Natural killer cell treated with Interleukin-12 subunit alpha and Interleukin-12 subunit beta and Interleukin-15 and Interleukin-18, amount 100 ng/mL, for 72 hours (primary cell): ENCODE measurements at places on chromosomes 13 and 19.

- H3K4me1 ChIP-seq = peaks cover 30% of the 10 kb centered on the region
- H3K27me3 ChIP-seq = peaks cover 2% of the 10 kb centered on the region
- H3K27ac ChIP-seq = peak overlapping the region; percentile 97
- no peaks in the 10 kb centered on the region for H3K36me3 ChIP-seq
Observed at GRCh38 chr19:31214086-31214485, 135.2 kb downstream of the TSHZ3 start.

GRCh38 chr19:46787331-46788261, 798 bp downstream of the SLC1A5 start:
- peak overlapping the region; percentile 98 for H3K4me3 ChIP-seq
- DNase-seq = peak; percentile 67
- no peaks in the 10 kb centered on the region for H3K27me3 ChIP-seq
- peaks cover 44% of the 10 kb centered on the region for H3K4me1 ChIP-seq
- H3K27ac ChIP-seq = peak overlapping the region; percentile 99

- H3K27me3 ChIP-seq = no peaks in the 10 kb centered on the region
- peaks cover 5% of the 10 kb centered on the region for H3K36me3 ChIP-seq
- peak overlapping the region; percentile 64 for H3K4me3 ChIP-seq
- H3K27ac ChIP-seq = peak overlapping the region; percentile 81
Observed at GRCh38 chr19:55276720-55277430, 3.0 kb downstream of the HSPBP1 start.

DNA sequence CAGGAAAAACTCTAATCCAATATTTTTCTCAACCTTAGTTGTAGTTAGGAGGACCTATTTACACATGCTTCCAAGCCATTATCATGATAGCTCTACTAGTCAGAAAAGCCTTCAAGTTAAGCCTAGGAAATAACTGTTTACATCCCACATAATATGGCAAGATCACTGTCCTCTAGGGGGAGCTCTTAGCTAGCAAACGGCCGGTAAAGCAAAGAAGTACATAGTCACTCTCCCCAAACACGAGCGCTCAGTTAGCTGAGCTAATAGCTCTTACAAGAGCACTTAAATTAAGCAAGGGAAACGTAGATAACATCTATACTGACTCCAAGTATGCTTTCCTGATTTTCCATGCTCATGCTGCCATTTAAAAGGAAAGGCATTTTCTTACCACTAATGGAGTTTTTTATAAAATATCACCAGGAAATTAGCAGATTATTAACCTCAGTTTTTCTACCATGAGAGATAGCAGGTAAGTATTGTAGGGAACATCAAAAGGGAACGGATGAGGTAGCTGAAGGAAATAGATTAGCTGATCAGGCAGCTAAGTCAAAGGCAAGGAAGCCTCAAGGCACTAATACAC, 100.6 kb upstream of the PABPC3 start:
- H3K4me1 ChIP-seq = no peaks in the 10 kb centered on the region
- no peak overlapping the region for H3K4me3 ChIP-seq
- no peak for DNase-seq
- no peaks in the 10 kb centered on the region for H3K36me3 ChIP-seq
- H3K27ac ChIP-seq = no peak overlapping the region

- peaks cover 41% of the 10 kb centered on the region for H3K4me1 ChIP-seq
- no peak for DNase-seq
- H3K4me3 ChIP-seq = peak overlapping the region; percentile 99
- H3K36me3 ChIP-seq = peaks cover 21% of the 10 kb centered on the region
- H3K27me3 ChIP-seq = peaks cover 8% of the 10 kb centered on the region
Observed at GRCh38 chr19:29211562-29212355, 1.2 kb downstream of the UQCRFS1 start.

DNA sequence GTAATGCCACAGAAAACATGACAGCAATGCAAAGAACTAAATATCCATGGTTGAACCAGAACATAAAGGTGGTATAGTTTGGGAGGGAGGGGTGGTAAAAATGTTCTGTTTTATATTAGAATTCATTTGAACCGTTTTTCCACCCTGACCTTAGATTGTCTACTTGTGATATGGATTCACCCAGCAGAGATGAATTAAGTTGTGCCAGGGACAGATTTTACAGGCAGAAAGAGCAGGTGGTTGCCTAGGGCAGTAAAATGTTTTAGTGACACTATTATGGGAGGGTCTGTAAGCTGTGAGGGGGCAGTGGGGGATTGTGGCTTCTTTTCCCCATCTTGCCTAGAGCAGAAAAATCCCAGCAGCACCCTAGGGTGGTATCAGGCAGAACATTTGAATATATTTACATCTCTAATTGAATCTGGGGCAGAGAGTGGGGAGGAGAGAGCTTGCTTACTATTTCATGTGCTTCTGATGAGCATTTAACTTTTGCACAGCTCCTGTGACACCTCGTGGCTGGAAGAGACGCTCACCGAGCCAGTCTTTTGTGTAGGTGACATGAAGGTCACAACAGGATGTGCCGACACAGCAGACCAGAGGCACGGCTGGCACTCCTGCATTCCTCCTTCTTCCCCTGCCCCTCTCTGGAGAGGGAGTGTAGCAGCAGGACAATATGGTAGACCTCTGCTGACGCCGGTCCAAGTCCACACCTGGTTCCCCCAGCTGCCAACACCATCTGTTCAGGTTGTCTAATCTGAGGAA, 452.3 kb downstream of the IRS2 start:
- H3K27ac ChIP-seq = no peak overlapping the region
- DNase-seq = no peak

- no peak overlapping the region for H3K4me3 ChIP-seq
- no peaks in the 10 kb centered on the region for H3K27me3 ChIP-seq
- H3K4me1 ChIP-seq = no peaks in the 10 kb centered on the region
- H3K36me3 ChIP-seq = no peaks in the 10 kb centered on the region
Observed at GRCh38 chr13:102289606-102290005, 112.2 kb downstream of the FGF14 start.

GRCh38 chr13:33134213-33134612, 118.0 kb downstream of the KL start:
- H3K4me1 ChIP-seq = no peaks in the 10 kb centered on the region
- no peaks in the 10 kb centered on the region for H3K27me3 ChIP-seq
- DNase-seq = no peak
- no peak overlapping the region for H3K27ac ChIP-seq

DNA sequence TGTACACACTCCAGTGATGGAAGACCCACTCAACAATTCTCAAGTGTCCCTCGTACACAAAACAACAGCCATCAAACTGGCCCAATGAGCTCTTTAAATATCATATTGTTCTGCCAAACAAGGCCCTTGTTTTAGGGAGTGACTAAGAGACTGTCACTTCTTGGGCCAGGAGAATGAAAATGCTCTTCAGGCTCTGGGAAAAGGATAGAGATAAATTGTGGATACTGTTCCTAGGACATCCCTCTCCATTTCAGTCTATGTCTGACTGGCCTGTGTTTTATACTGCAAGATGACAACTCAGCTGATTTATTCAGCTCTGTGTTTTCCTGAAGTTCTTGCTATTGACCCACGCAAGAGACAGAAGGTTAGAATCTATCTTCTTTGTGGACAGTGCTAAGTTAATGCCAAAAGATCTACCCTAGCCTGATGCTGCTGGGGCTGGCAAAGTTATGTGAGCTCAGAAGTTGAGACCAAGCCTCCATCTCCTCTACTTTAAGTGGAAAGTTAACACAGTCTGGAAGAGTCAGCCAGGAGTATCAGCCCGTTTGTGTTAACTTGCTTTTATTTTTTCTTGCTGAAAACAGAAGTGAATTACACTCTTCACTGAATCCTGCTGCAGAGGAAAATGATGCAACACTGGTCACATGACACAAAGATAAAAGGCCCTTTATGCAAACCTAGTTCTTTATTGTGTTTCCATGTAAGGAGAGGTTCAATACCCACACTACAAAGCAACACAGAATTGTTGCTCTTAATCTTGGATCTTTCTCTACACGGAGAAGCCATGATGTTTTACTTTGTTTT, 14.6 kb downstream of the FRY start:
- H3K27me3 ChIP-seq = no peaks in the 10 kb centered on the region
- H3K4me3 ChIP-seq = no peak overlapping the region
- no peak for DNase-seq
- H3K27ac ChIP-seq = peak overlapping the region; percentile 18
- peaks cover 6% of the 10 kb centered on the region for H3K4me1 ChIP-seq

GRCh38 chr19:8240274-8241229, 31.4 kb downstream of the CERS4 start:
- H3K4me3 ChIP-seq = peak overlapping the region; percentile 68
- peak overlapping the region; percentile 87 for H3K27ac ChIP-seq
- H3K27me3 ChIP-seq = no peaks in the 10 kb centered on the region

GRCh38 chr19:48858984-48859710, 9.3 kb downstream of the PLEKHA4 start:
- H3K27ac ChIP-seq = peak overlapping the region; percentile 92
- H3K4me1 ChIP-seq = peaks cover 5% of the 10 kb centered on the region
- H3K27me3 ChIP-seq = no peaks in the 10 kb centered on the region
- H3K36me3 ChIP-seq = no peaks in the 10 kb centered on the region
- peak; percentile 85 for DNase-seq

GRCh38 chr13:60584976-60585375, 188.0 kb downstream of the TDRD3 start:
- H3K27ac ChIP-seq = no peak overlapping the region
- H3K27me3 ChIP-seq = no peaks in the 10 kb centered on the region
- H3K4me3 ChIP-seq = no peak overlapping the region
- H3K4me1 ChIP-seq = no peaks in the 10 kb centered on the region

GRCh38 chr19:18428787-18429674, 8.9 kb downstream of the ISYNA1 start:
- H3K4me3 ChIP-seq = peak overlapping the region; percentile 41
- no peaks in the 10 kb centered on the region for H3K27me3 ChIP-seq
- no peaks in the 10 kb centered on the region for H3K36me3 ChIP-seq
- peaks cover 10% of the 10 kb centered on the region for H3K4me1 ChIP-seq
- DNase-seq = peak; percentile 87

GRCh38 chr13:26202365-26202972, 19.6 kb downstream of the RNF6 start:
- H3K4me1 ChIP-seq = no peaks in the 10 kb centered on the region
- H3K36me3 ChIP-seq = peaks cover 13% of the 10 kb centered on the region
- H3K4me3 ChIP-seq = no peak overlapping the region
- H3K27me3 ChIP-seq = no peaks in the 10 kb centered on the region

- H3K4me1 ChIP-seq = no peaks in the 10 kb centered on the region
- no peak overlapping the region for H3K4me3 ChIP-seq
- no peaks in the 10 kb centered on the region for H3K36me3 ChIP-seq
- no peak overlapping the region for H3K27ac ChIP-seq
- no peaks in the 10 kb centered on the region for H3K27me3 ChIP-seq
Observed at GRCh38 chr19:3591876-3592613, 6.8 kb downstream of the GIPC3 start.

GRCh38 chr19:41206456-41206855, 12.6 kb upstream of the AXL start:
- peaks cover 9% of the 10 kb centered on the region for H3K4me1 ChIP-seq
- H3K36me3 ChIP-seq = no peaks in the 10 kb centered on the region
- no peak overlapping the region for H3K4me3 ChIP-seq

GRCh38 chr19:19568802-19569756, 31.0 kb downstream of the CILP2 start:
- DNase-seq = no peak
- no peak overlapping the region for H3K27ac ChIP-seq
- no peaks in the 10 kb centered on the region for H3K27me3 ChIP-seq
- peaks cover 5% of the 10 kb centered on the region for H3K36me3 ChIP-seq
- H3K4me1 ChIP-seq = peaks cover 8% of the 10 kb centered on the region
- H3K4me3 ChIP-seq = no peak overlapping the region

DNA sequence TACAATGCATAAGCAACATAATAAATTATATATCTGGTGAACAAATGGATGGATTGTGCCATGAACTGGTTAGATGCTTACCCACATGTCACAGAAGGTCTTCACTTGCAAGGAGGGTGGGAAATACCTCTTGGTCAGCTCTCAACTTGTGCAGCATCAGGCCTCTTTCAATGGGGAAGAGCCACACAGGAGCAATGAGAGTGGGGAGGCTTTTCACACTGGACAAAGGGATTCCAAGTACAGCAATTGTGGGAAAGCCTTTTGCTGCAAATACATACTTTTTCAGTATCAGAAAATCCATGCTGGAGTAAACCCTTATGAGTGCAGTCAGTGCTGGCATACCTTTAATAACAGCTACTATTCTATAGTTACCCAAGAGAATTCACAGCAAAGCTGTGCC, 11.8 kb upstream of the ZNF543 start:
- no peak overlapping the region for H3K27ac ChIP-seq
- H3K4me3 ChIP-seq = no peak overlapping the region
- H3K36me3 ChIP-seq = peaks cover 22% of the 10 kb centered on the region
- no peak for DNase-seq
- H3K4me1 ChIP-seq = peaks cover 3% of the 10 kb centered on the region
- H3K27me3 ChIP-seq = peaks cover 10% of the 10 kb centered on the region

- H3K4me3 ChIP-seq = peak overlapping the region; percentile 85
- H3K27me3 ChIP-seq = no peaks in the 10 kb centered on the region
- peak; percentile 84 for DNase-seq
Observed at GRCh38 chr19:3359015-3359918, 7.1 kb upstream of the NFIC start.

GRCh38 chr13:44249431-44249836, 124.2 kb upstream of the SERP2 start:
- no peak overlapping the region for H3K4me3 ChIP-seq
- DNase-seq = no peak

DNA sequence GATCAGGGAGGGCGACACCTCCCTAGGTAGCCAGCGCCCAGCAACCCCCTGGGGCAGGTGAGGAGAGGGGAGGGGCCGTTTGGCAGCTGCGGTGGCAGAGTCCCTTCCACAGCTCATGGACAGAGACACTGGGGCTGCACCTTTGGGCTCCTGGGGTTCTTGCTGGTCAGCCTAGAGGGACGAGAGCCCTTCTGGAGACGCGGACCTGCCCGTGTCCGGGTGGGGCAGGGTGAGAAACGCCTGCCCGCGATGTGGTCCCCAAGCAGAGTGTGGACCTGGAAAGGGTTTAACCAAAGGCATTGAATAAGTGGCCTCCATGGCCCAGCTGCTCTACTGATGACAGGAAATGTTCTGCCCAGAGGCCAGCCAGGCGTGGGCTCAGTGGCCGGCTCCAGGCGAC, 38.3 kb downstream of the ADPRHL1 start:
- H3K36me3 ChIP-seq = no peaks in the 10 kb centered on the region
- no peaks in the 10 kb centered on the region for H3K4me1 ChIP-seq
- peaks cover 6% of the 10 kb centered on the region for H3K27me3 ChIP-seq
- no peak for DNase-seq
- H3K27ac ChIP-seq = no peak overlapping the region

DNA sequence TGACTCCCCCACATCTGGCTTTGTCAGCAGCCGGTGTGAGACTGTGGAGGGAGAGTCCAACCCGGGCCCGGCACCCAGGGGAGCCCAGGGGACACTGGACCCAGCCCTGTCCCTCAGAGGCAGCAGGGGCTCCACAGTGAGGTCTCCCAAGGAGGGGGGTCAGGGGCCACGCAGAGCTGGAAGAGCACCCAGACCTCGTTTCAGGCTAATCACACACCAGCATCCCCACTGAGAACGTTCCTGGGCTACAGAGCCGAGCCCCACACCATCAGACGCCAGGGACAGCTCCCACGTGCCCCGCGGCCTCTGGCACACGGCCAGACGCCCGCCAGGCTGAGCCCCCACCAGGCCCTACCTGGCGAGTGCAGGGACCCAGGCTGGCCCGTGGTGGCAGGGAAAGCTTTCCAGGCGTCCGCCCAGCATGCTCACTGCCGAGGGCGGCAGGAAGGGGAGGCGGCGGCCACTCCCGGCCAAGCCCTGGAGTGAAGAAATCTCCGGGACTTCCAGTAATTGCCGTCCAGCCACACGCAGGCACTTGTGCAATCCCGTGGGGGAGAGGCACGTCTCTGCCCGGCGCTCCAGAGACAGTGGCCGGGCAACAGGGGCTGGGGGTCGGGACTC, 19.2 kb downstream of the SBNO2 start:
- DNase-seq = no peak
- H3K27me3 ChIP-seq = no peaks in the 10 kb centered on the region
- H3K4me1 ChIP-seq = no peaks in the 10 kb centered on the region
- no peak overlapping the region for H3K27ac ChIP-seq
- H3K36me3 ChIP-seq = no peaks in the 10 kb centered on the region
- H3K4me3 ChIP-seq = no peak overlapping the region
